ENCODE measurements at places on chromosomes 7 and 10. TPM values are rescaled to one million over a fixed set of nuclear protein-coding genes. Genes with fewer than 3 reads are reported as not detected.

MMD2 gene
- not detected for total RNA-seq

SPAG6 gene
- total RNA-seq = not detected

DPP6 gene
- not detected for total RNA-seq

CD36 gene
- 14.7 TPM for total RNA-seq

TMEM229A gene
- total RNA-seq = not detected

TUBB8 gene
- not detected for total RNA-seq

NUP42 gene
- total RNA-seq = 31.8 TPM

TFEC gene
- under 0.01 TPM for total RNA-seq

PIP gene
- not detected for total RNA-seq

PDLIM1 gene
- total RNA-seq = 29.8 TPM

WIPF3 gene
- 0.21 TPM for total RNA-seq

TMEM225B gene
- 2.2 TPM for total RNA-seq

POM121 gene
- total RNA-seq = 5.8 TPM

FAM25A gene
- total RNA-seq = 10.8 TPM

TBX20 gene
- total RNA-seq = not detected

All from tracheal epithelial cell (primary cell).